Stimulated activated CD4-positive, alpha-beta T cell treated with anti-CD3 and anti-CD28 coated beads, Interleukin-1b, Interleukin-23, amount 100 ng/mL, for 1 hour (primary cell): ENCODE measurements at places on chromosomes 16 and 17.

GRCh38 chr16:78483124-78483992 lies 383.9 kb downstream of the WWOX start:
- DNase-seq = no peak

DNA sequence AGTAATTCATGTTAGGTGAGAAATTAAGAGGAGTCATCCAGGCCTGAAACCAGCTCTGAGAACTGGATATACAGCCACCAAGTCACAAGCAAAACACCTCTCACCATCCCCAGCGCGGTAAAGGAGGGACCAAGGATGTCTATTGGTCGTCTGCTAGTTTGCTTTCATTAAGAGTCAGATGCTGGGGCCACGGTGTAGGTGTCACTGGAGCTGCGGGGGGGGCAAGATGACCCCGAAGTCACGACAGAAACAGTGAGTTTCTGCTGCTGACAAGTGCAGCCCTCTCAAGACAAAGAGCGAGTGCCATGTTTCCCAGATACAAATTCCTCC lies 790 bp downstream of the NCBP3 start:
- DNase-seq = no peak

DNA sequence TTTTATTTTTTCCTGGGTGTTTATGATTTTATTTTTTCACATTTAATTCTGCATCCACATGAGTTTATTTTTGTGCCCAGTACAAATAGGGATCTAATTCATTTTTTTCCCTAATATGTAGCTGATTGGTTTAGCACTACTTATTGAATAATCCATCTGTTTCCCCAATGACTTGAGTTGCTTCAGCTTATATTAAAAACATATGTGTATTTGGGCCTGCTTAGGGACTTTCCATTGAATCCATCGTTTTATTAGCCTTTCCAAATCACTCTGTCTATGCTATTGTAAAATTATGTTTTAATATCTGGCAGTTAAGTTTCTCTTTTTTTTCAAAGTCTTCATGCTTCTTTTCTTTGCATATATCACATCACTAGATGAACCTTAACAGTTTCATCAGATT lies 42.2 kb downstream of the WWP2 start:
- DNase-seq = no peak

DNA sequence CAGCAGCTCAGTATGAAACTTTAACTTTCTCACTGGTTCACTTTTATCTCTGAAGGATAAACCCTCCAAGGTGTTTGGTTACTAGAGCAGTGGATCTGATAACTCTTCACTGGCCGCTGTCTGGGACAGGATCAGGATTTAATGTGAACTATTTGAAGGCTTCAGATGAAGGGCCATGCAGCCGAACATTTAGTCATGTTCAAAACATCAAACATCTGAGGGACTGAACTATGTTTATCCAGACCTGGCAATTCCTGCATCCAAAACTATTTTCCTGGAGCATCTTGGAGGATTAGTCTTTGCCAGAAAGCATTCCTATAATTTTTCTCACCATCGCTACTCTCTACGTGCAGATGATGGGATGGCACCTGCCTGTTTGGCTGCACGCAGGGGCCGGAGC lies 20.3 kb upstream of the PMP22 start:
- no peak for DNase-seq

DNA sequence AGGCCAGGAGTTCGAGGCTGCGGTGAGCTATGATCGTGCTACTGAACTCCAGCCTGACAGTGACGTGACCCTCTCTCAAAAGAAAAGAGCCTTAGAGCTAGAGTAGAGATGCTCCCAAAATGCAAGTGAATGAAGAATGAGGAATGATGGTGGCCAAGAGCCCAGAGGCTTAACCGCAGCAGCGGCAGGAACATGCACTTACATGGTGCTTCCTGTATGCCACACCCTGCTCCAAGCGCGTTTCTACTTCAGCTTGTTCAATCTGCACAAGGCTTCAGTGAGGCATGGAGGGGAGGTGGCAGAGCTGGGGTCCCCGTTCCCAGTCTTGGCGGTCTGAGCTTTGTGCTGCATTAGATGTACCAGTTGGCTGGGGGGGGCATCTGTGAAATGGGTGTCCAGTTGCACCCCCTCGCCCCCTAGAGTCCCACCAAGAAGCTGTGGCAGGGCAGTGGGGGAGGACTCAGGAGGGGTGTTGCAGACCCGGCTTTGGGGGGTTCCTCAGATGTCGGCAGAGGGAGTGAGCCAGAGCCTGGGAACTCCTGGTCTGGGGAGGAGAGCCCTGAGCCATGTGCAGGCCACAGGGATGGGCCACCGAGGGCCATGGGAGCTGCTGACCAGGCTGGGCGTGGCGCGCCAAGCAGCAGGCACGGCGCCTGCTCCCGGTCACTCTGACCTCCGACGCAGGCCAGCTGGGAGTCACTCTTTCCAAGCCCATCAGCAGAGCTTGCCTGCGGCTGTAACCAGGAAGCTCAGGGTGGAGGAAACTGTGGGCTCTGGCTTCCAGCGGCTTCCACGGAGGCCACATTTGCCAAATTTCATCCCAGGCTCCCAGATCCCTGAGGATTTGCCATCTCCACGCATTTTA lies 260.1 kb downstream of the PARN start:
- DNase-seq = no peak

- DNase-seq = no peak
These were observed 88.6 kb upstream of the BRD7 start for GRCh38 chr16:50457423-50457822.
